ENCODE measurements at places on chromosomes 4 and X.

GRCh38 chrX:112636951-112637581 lies 42.7 kb downstream of the LHFPL1 start:
- DNase-seq: no peak

DNA sequence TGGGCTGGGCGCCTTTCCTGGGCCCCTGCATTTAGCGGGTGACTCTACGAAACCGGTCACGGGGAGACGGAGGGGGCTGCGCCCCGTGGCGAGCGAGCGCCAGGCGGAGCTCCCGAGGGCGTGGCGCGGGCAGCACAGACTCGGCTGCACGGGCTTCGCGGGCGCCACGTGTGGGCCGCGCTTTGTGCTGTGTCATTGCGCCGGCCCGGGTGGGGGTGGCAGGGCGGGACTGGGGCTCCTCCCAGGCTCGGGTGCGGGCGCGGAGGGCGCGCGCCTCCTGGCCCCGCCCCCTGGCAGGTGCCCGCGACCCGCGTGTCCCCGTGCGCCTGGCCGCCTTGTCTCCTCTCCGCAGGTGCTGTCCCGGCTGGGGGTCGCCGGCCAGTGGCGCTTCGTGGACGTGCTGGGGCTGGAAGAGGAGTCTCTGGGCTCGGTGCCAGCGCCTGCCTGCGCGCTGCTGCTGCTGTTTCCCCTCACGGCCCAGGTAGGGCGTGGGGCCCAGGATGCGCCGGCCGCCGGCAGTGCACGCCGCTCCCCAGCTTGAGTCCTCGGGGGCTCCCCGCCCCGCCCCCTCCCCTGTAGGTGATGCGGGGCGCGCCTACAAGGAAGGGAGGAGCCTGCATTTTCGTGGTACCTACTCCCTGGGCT lies 651 bp downstream of the UCHL1 start:
- no peak for DNase-seq

DNA sequence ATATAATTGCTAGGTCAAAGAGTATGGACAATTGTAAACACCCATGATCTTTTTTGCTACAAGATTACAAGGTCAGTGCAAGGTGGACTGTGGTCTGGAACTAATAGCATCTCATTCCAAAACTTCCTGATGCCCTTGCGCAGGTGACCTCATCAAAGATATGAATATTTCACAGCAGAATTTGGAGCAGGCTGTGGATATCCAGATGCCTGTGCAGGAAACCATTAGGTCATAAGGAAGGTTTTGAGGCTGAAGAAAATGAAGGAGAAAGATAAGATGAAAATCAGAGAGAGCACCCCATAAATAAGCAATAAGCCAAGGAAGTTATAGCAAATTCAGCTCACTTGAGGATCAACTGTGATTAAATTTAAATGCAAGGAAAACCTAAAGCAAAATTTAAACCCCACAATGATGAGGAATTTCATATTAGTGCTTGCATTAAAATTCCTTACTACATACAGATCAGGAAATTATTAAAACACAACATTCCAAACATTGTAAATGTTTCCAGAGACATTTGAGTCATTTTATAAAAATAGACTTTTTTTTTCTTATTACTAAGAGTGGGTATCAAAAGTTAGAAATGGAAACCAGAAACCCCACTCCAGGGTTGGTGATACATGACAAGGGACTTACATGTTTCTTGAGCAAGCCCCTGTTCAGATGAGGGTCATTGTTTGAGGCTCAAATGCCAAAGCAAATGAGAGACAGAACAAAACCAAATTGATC lies 100.7 kb upstream of the FAM9C start:
- no peak for DNase-seq

- DNase-seq: no peak
Measured at GRCh38 chr4:108087293-108087967, 81.3 kb downstream of the LEF1 start.

DNA sequence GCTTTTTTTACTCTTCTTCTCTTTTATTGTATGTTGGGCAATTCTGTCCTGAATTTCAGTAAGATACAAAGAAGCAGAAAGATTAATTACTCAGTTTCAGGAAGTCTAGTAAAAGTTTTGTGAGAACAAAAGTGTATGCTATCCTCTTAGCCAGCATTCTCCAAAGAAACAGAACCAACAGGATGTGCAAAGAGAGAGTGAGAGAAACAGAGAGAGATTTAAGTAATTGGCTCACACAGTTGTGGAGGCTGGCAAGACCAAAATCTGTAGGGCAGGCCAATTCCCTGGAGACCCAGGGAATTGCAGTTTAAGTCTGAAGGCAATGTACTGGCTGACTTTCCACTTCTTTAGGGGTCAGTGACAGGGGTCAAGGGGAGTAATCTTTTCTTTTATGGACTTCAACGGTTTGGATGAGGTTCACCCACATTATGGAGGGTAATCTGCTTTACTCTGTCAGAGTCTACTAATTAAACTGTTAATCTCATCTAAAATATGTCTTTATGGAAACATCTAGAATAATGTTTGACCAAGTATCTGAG lies 59.2 kb upstream of the SLC39A8 start:
- DNase-seq: no peak
